PC-3 (cell line): ENCODE measurements at places on chromosomes 5 and 9. TPM values are rescaled to one million over a fixed set of nuclear protein-coding genes. Genes with fewer than 3 reads are reported as not detected.

GRCh38 chr9:33285502-33285901, 4.8 kb upstream of the NFX1 start:
- H3K27ac ChIP-seq, result no peak overlapping the region
- H3K27me3 ChIP-seq, result no peaks in the 10 kb centered on the region
- H3K36me3 ChIP-seq, result no peaks in the 10 kb centered on the region
- no peak for DNase-seq

DNA sequence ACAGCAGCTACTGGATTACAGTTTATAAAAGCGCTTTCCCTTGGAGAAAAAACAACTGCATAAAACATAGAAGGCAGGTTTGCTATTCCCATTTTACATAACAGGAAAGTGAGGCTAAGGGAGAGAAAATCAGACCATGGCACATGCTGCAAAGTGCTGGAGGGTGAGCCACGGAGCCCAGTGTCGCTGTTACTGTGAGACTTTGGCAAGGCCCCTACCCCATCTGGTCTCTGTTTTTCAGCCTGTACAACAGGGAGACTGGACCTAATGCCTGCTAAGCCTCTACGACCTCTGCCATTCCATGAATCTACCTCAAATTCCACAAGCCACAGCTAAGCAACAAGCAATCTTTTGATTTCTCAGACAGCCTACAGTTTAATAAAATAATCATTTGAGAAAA, 139.2 kb downstream of the GABBR2 start:
- no peak overlapping the region for H3K27ac ChIP-seq
- no peak overlapping the region for H3K4me3 ChIP-seq
- DNase-seq, result no peak
- H3K4me1 ChIP-seq, result no peaks in the 10 kb centered on the region
- H3K36me3 ChIP-seq, result no peaks in the 10 kb centered on the region

The NSG2 gene
- total RNA-seq, result 0.07 TPM in 1 of 2 replicates, not detected in the other

DNA sequence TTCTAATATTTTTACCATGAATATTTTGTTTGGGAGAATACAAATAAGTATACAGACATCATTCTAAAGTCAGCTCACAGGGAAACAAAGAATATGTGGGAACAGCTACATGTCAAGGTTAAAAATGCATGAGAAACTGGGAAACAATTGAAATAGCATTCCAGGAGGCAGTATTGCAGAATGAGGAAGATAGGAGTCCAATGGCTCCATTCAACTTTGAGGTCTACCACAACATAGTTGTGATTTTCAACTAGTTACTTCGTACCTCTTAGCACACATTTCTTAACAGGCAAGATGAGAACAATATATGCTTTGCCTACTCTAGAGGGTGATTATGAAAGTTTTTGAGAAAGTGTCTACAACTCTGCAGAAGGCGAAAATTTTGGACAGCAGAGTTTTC, 35.2 kb upstream of the CAST start:
- H3K4me1 ChIP-seq, result peaks cover 49% of the 10 kb centered on the region
- peak overlapping the region; percentile 96 for H3K27ac ChIP-seq
- H3K4me3 ChIP-seq, result no peak overlapping the region
- no peaks in the 10 kb centered on the region for H3K27me3 ChIP-seq

The TMEM8B gene
- total RNA-seq, result 1.6 and 2.4 TPM in 2 replicates

The SLC36A1 gene
- total RNA-seq, result 3.6 and 5.7 TPM in 2 replicates

- peak; percentile 47 for DNase-seq
- peak overlapping the region; percentile 71 for H3K27ac ChIP-seq
- no peaks in the 10 kb centered on the region for H3K36me3 ChIP-seq
- H3K27me3 ChIP-seq, result no peaks in the 10 kb centered on the region
- H3K4me3 ChIP-seq, result peak overlapping the region; percentile 96
Measured at GRCh38 chr9:91422758-91423711, 597 bp downstream of the NFIL3 start.

- no peaks in the 10 kb centered on the region for H3K4me1 ChIP-seq
- no peak overlapping the region for H3K4me3 ChIP-seq
- no peaks in the 10 kb centered on the region for H3K36me3 ChIP-seq
- no peak overlapping the region for H3K27ac ChIP-seq
- DNase-seq, result no peak
Measured at GRCh38 chr9:134213881-134214341, 49.5 kb upstream of the RNU6ATAC start.

The TERT gene
- 0.80 and 1.2 TPM in 2 replicates for total RNA-seq

GRCh38 chr5:178428341-178429155, 161.6 kb downstream of the COL23A1 start:
- no peak overlapping the region for H3K4me3 ChIP-seq
- no peaks in the 10 kb centered on the region for H3K36me3 ChIP-seq
- H3K4me1 ChIP-seq, result no peaks in the 10 kb centered on the region
- no peak for DNase-seq

DNA sequence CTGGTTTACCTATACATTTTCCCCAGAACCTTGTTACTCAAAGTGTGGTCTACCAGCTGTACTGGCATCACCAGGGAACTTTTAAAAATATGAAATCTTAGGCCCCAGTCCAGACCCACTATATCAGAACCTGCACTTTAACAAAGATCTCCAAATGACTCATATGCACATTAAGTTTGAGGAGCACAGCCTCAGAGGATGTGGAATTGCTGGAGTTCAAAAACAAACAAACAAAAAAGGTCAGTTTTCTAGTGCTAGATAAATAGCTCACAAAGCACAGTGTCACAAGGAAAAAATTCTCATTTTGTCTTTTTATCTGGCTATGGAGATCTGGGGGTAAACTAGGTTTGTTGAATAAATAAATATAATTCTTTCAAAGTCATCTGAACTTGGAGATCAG, 68.9 kb upstream of the ANKRD55 start:
- H3K27ac ChIP-seq, result peak overlapping the region; percentile 23; the same call in 1 of the 2 replicates
- H3K4me3 ChIP-seq, result no peak overlapping the region

The ANKS6 gene
- total RNA-seq, result 27.7 and 39.7 TPM in 2 replicates

- H3K27me3 ChIP-seq, result no peaks in the 10 kb centered on the region
- H3K4me3 ChIP-seq, result no peak overlapping the region
Measured at GRCh38 chr9:121708768-121709488, 57.5 kb downstream of the DAB2IP start.

GRCh38 chr9:87425202-87425601, 72.5 kb upstream of the DAPK1 start:
- H3K27ac ChIP-seq, result no peak overlapping the region
- no peak for DNase-seq
- no peaks in the 10 kb centered on the region for H3K4me1 ChIP-seq
- no peaks in the 10 kb centered on the region for H3K36me3 ChIP-seq
- no peak overlapping the region for H3K4me3 ChIP-seq

GRCh38 chr5:74535926-74536325, 104.6 kb downstream of the ENC1 start:
- no peak overlapping the region for H3K27ac ChIP-seq
- peaks cover 6% of the 10 kb centered on the region for H3K4me1 ChIP-seq
- no peaks in the 10 kb centered on the region for H3K27me3 ChIP-seq
- H3K36me3 ChIP-seq, result no peaks in the 10 kb centered on the region
- no peak overlapping the region for H3K4me3 ChIP-seq
